ENCODE measurements at places on chromosomes 2 and 18. TPM values are rescaled to one million over a fixed set of nuclear protein-coding genes. Genes with fewer than 3 reads are reported as not detected.

- H3K36me3 ChIP-seq = no peaks in the 10 kb centered on the region
- H3K27me3 ChIP-seq = no peaks in the 10 kb centered on the region
- H3K4me1 ChIP-seq = peaks cover 19% of the 10 kb centered on the region
- no peak for DNase-seq
- no peak overlapping the region for H3K4me3 ChIP-seq
- H3K27ac ChIP-seq = no peak overlapping the region
Observed at GRCh38 chr2:25363733-25364132, 22.0 kb upstream of the DNMT3A start.

- no peaks in the 10 kb centered on the region for H3K27me3 ChIP-seq
- peak overlapping the region; percentile 88 for H3K4me3 ChIP-seq
- no peaks in the 10 kb centered on the region for H3K36me3 ChIP-seq
Observed at GRCh38 chr2:10810202-10811161, 2.1 kb downstream of the PDIA6 start.

DNA sequence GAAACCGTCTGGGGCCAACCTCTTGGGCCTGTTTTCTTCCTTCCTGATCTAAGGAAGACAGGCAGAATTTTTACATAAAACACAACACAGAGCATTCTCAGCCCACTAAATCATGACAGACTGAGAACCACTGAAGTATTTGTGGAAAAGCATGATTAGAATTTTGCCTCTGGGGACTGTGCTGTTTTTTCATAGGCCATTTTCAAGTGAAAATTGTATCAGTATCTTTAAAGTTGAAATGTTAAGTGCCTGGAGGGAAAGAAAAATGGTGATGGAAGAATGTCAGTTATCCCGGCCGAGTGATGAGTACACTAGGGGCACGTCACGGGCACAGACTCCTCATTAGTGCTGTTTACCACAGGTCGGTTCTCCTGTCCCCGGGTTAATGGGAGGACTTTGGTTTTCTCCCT lies 36.9 kb downstream of the EHD3 start:
- no peak for DNase-seq
- H3K36me3 ChIP-seq = peaks cover 5% of the 10 kb centered on the region
- H3K27ac ChIP-seq = no peak overlapping the region
- H3K27me3 ChIP-seq = peaks cover 21% of the 10 kb centered on the region

DNA sequence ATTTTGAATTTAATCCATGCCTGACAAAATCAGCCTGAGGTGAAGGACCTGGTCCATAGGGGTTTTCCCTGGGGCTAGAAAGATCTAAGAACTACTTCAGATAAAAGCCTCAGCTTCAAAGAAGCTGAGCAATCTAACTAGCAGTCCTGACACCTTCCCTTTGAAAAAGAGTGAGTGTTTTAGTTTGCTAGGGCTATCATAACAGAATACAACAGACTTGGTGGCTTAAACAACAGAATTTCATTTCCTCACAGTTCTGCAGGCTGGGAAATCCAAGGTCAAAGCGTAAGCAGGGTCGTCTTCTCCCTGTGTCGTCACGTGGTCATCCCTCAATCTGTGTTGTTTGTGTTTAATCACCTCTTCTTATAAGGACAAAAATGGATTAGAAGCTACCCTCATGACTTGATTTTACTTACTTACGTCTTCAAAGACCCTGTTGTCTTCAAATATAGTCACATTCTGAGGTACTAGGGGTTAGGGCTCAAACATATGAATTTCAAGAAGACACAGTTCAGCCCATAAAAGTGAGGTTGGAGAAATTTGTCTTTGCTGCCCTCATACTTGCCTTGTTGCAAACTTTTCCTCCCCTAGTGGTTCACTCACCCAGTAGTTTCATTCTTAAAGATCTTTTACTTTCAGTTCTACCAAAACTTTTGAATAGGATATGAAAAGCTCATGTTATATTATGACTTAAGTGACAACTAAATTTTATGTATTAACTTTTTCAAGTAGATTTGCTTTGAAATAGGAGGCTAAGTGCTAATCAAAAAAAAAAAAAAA lies 673.8 kb downstream of the ARHGAP15 start:
- H3K4me3 ChIP-seq = no peak overlapping the region
- peaks cover 4% of the 10 kb centered on the region for H3K36me3 ChIP-seq
- H3K27me3 ChIP-seq = no peaks in the 10 kb centered on the region

DNA sequence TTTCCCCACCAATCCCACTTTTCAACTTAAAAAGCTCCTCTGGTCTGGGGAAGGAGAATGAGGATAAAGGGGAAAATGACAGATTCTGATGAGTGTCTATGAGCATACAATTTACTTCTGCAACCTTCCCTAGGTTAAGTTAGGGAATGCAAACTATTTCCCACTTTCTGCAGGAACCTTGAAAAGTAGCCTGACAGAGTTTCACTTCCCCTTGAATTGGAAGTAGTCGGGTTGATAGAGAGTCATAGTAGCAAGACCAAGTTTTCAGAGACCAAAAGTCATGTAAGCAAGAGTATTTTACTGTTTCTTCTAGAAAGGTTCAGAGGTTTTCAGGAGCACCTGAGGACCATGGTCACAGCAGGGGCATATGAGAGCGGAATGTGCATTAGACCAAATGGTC lies 815.1 kb downstream of the CPS1 start:
- no peaks in the 10 kb centered on the region for H3K4me1 ChIP-seq
- no peak overlapping the region for H3K4me3 ChIP-seq
- H3K36me3 ChIP-seq = no peaks in the 10 kb centered on the region
- H3K27me3 ChIP-seq = no peaks in the 10 kb centered on the region

SLC39A6 gene
- 22.9 TPM for total RNA-seq

GRCh38 chr2:1546023-1546591 lies 132.8 kb downstream of the TPO start:
- no peak overlapping the region for H3K4me3 ChIP-seq
- peaks cover 2% of the 10 kb centered on the region for H3K27me3 ChIP-seq
- peak; percentile 29 for DNase-seq

GRCh38 chr2:118677546-118677945 lies 169.9 kb downstream of the EN1 start:
- H3K4me1 ChIP-seq = no peaks in the 10 kb centered on the region
- H3K4me3 ChIP-seq = no peak overlapping the region
- no peaks in the 10 kb centered on the region for H3K36me3 ChIP-seq
- no peak overlapping the region for H3K27ac ChIP-seq

Measured in naive thymus-derived CD8-positive, alpha-beta T cell (primary cell).